ENCODE measurements at places on chromosomes 5 and 9.

GRCh38 chr5:153360860-153361259 lies 129.6 kb upstream of the GRIA1 start:
- DNase-seq = no peak

GRCh38 chr5:43514471-43514815 lies 505 bp downstream of the C5orf34 start:
- DNase-seq = peak; percentile 21

GRCh38 chr5:98557916-98558315 lies 215.5 kb upstream of the RGMB start:
- DNase-seq = no peak

GRCh38 chr5:21574438-21574837 lies 1278.7 kb downstream of the CDH12 start:
- DNase-seq = no peak

GRCh38 chr5:53243403-53243802 lies 133.8 kb upstream of the MOCS2 start:
- no peak for DNase-seq

DNA sequence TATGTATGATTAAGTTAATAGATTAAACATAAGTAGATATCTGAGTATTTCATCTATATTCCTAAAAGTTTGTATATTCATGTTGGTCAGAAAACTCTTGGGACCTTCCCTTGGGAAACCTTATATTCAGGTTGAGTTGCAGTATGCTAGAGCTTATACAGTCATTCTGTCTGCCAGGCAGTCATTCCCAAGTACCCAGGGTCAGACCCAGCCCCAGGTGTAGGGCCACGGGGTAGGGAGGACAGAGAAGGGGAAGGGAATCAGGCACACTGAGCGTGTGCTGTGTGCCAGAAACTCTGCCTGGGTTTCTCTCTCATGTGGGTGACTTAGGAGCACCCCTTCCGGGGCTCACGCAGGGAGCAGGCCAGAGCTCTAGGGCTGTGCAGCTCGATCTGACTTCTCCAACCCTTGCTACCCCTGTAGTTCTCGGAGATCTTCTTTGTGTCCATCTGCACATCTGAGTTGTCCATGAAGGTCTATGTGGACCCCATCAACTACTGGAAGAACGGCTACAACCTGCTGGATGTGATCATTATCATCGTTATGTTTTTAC lies 28.2 kb downstream of the CATSPER3 start:
- DNase-seq = no peak

DNA sequence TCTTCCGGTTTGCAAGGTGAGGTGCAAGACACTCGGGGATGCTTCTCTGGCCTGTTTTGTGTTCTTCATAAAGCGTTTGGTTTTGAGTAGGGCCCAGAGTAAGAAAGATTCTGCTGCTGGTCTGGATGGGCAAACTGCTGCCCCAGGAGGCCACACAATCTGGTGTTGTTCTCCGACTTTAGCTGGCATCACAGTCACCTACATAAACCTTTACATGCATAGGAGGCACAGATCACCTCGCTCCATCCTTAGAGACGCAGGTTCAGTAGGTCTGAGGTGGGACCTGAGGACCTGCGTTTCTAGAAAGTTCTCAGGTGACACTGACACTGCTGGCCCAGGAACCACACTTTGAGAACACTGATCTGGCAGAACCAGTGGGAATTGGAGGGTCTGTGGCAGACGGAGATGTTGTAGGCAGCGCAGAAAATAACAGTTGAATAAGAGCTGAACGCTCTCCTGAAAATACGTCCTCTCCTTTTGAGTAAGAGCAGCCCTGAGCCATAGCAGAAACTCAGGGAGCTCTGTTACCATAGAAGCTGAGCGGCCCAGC lies 3.9 kb upstream of the SLC6A3 start:
- DNase-seq = no peak

DNA sequence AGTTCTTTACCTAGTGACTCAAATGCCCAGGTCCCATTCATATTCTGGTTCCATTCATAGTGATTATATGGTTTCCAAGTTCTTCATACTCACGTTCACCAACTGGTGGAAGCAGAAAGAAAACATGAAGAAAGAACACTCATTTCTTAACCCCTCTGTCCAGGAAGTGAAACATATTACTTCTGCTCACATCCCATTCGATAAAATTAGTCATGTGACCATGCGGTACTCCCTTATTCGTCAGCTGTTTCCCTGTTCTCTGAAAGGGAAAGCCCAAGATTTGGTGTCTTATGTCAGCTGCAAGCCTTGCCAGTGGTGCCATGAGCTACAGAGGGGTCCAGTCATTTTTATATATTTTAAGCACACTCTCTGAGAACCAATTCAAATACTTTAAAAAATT lies 387.0 kb upstream of the DMAC1 start:
- DNase-seq = no peak

DNA sequence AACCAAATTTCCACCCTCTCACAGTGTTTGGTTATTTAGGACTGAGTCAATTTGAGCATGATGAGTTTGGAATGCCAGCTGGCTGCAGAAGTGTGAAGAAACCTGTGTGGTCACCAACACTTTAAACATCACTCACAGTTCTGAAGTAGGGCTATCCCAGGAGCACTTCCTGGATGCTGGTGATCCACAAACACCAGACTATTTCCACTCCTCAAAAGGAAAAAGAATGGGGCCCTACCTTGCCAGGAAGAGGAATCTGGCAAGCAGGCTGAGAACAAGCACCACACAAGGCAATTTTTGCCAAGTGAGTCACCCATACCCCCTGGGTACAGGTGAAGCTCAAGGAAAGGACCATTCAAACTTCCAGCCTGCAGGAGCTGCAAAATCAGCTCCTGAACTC lies 294.2 kb upstream of the PTGER4 start:
- DNase-seq = no peak

DNA sequence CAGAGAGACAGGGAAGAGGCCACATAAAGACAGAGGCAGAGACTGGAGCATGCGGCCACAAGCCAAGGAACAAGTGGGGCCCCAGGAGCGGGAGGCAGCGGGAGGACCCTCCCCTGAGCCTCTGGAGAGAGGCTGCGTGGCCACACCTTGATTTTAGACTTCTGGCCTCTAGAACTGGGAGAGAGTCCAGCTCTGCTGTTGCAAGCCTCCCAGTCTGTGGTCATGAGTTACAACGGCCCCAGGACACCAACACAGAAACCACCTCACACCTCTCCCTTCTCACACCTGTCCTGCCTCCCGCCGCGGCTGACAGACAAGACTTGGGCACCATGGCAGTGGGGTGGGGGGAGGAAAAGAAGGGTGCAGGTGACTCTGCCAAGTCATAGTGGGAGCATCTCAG lies 2.2 kb downstream of the INPP5E start:
- DNase-seq = no peak

- DNase-seq = no peak
These were observed 286.7 kb downstream of the NFIB start for GRCh38 chr9:14027116-14027800.

- DNase-seq = no peak
These were observed 1.4 kb upstream of the ANKRD33B start for GRCh38 chr5:10562201-10563109.

GRCh38 chr5:10262121-10262774 lies 12.2 kb downstream of the CCT5 start:
- no peak for DNase-seq

GRCh38 chr5:59999056-59999455 lies 105.5 kb upstream of the PDE4D start:
- no peak for DNase-seq

DNA sequence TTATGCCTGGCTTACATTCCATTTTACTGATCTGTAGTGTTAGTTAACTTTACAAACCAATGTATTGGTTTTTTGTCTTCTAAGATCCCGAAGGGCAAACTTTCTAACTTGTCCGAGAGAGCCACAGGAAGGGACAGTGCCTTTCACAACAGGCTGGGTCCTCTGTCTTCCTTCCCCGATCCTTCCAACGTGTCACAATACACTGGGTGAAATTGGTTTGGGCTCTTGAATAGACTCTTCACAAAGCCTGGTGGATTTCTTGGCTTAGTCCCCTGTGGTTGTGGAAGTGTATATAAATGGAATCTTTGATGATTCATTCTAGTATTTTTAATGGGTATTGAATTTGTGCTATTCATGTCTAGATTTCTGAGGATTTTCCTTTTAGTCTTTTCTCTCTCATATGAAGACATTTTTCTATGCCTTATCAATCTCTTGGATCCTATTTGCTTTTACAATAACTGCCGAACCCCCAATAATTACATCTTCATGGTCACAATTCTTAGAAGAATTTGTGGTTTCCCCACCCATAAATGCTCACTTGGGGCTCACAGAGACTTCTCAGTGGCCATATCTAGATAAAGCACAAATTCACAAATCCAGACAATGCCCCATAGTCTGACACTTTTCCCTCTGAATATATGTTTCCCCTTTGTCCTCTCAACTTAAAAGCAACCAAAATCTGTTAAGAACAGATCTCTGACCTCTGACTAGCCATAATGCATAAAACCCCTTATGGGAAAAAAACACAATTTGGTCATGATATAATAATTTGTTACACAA lies 107.7 kb downstream of the MTRR start:
- DNase-seq = no peak

GRCh38 chr5:67021521-67021920 lies 175.1 kb downstream of the CD180 start:
- DNase-seq = no peak

DNA sequence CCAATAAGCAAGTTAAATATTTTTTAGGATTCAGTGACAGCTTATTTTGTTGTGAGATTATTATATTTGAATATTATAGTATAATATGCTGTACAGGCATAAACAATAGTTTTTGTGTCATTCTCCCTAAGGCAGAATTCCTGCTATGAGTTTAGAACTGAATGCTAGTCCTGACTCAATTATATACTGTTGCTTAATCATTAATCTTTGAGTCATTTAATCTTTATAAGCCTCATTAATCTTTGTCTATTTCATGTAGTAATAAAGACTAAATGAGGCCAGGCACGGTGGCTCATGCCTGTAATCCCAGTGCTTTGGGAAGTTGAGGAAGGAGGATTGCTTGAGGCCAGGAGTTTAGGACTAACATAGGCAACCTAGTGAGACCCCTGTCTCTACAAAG lies 3.6 kb upstream of the DCP2 start:
- no peak for DNase-seq

GRCh38 chr9:114000671-114001409 lies 77.3 kb downstream of the AMBP start:
- no peak for DNase-seq

GRCh38 chr5:1048861-1049838 lies 40.5 kb downstream of the NKD2 start:
- no peak for DNase-seq

- DNase-seq = no peak
These were observed 126.8 kb downstream of the GCNT1 start for GRCh38 chr9:76585487-76586389.

- DNase-seq = no peak
These were observed 363.6 kb downstream of the ANXA1 start for GRCh38 chr9:73515216-73515615.

- no peak for DNase-seq
These were observed 37.2 kb downstream of the FAM240B start for GRCh38 chr9:38682713-38683112.

GRCh38 chr9:134617246-134617645 lies 24.4 kb upstream of the COL5A1 start:
- DNase-seq = peak; percentile 3

DNA sequence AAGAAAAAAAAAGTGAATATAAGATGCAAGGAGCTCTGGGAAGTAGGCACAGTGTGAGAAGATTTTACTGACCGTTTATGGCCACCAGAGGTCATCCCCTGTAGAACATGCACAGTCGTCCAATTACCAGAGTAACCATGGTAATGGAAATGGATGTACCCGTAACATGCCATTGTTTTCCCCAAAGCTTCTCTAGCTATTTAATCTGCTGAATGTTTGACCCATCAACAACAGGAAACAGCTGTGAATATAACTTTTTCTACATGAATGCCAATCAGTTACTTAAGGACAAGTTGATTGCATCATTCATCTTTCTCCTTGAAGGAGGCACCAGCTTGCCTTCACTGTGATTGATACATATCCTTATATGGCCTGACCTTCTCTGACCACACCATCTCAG lies 1967.0 kb upstream of the CDH9 start:
- DNase-seq = no peak

- DNase-seq = no peak
These were observed 44.7 kb upstream of the NKD2 start for GRCh38 chr5:963673-964531.

DNA sequence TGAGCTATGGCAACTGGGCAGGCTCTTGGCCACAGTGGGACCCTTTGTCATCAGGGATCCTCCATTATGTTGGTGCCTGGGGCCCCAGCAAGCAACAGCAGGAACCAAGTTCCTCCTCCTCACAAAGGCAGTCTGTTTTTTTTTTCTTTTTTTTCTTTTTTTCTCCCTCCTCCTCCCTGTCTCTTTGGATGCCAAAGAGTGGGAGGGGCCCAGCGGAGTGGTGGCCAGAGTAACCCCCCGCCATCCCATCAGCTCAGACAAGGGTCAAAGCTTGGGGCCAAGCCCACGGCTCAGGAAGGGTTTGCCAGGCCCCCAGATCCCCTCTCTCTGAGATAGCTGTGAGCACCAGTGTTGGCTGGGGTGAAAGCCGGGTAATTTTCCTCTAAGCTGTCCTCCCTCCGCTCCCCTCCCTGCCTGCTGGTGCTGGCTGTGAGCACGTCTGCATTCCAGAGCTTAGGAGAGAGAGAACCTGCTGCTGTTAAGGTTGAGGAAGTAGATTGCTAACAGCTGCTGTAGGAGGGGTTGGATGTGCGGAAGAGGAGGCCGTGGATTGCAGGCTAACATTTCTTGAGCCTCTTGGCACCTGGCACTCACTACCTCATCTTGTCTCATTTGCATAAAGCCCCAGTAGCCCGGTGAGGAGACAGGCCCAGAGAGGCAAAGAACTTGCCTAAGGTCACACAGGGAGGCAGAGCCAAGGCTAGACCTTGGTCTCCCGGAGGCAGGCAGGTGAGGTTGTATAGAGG lies 21.2 kb downstream of the GSN start:
- DNase-seq = no peak

GRCh38 chr5:138819081-138819480 lies 56.1 kb downstream of the LRRTM2 start:
- no peak for DNase-seq

GRCh38 chr9:122695696-122696095 lies 20.8 kb downstream of the OR1L3 start:
- no peak for DNase-seq

- DNase-seq = no peak
These were observed 17.4 kb upstream of the C9orf72 start for GRCh38 chr9:27590651-27591050.

- no peak for DNase-seq
These were observed 666.8 kb downstream of the ACTL7B start for GRCh38 chr9:108188976-108189375.

DNA sequence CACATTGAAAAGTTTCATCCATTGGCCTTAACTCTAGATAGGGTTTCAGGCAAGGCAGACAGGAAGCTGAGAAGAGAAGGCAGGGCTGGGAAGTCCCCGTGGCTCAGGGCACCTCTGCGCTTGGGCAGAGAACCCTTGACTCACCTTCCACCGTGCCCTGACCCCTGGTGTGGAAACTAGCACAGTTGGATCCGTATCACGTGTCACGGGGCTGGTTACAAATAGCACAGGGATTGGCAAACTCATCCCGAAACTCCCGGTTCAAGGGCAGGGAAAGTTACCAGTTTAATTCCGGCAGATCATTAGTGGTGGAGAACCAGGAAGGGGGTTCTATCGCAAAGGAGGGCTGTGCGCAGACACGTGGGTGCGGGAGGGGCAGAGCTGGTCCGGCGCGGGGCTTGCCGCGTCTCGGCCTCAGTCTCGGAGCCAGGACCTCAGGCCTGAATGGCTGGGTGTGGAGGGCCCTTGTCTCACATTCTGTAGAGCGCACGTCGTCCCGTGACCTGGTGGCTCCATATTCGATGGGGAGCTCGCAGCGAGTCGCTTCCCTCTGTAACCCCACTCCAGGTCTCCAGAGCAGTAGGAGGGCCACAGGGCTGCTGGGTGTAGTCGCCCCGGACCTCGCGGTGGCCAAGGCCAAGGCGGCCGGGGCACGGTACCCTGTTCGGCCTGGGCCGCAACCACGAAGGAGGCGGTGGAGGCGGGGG lies 771 bp upstream of the TMEM171 start:
- DNase-seq = no peak

Data from activated CD8-positive, alpha-beta memory T cell treated with anti-CD3 and anti-CD28 coated beads, Interleukin-2, amount 50 U/mL, for 4 hours (primary cell).